Inflammatory macrophage treated with lipopolysaccharide for 4 hours (primary cell): ENCODE measurements at places on chromosomes 5 and 9.

- DNase-seq = no peak
These were observed 77.3 kb downstream of the UBE2QL1 start for GRCh38 chr5:6525910-6526309.

GRCh38 chr9:128555180-128555721 is 2.9 kb downstream of the SPTAN1 start:
- DNase-seq = no peak

- DNase-seq = no peak
These were observed 13.1 kb upstream of the CMBL start for GRCh38 chr5:10320793-10321192.

DNA sequence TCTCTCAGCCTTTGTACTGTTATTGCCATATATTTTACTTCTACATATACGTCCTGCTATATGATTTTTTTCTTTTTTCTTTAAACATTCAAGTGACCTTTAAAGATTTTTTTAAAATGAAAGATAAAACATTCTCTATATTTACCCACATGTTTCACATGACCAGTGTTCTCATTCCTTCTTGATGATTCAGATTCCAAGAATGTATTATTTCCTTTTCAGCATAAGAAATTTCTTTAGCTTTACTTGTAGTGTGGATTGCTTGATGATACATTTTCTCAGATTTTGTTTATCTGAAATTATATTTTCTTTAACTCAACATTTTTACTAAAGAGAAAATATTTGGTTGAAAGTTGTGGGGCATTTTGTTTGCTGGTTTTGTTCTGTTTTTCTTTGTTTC is 792.1 kb downstream of the BRINP1 start:
- DNase-seq = no peak

GRCh38 chr5:74285675-74286280 is 354.8 kb downstream of the ENC1 start:
- DNase-seq = no peak

GRCh38 chr9:14723301-14723700 is 768 bp upstream of the CER1 start:
- no peak for DNase-seq

DNA sequence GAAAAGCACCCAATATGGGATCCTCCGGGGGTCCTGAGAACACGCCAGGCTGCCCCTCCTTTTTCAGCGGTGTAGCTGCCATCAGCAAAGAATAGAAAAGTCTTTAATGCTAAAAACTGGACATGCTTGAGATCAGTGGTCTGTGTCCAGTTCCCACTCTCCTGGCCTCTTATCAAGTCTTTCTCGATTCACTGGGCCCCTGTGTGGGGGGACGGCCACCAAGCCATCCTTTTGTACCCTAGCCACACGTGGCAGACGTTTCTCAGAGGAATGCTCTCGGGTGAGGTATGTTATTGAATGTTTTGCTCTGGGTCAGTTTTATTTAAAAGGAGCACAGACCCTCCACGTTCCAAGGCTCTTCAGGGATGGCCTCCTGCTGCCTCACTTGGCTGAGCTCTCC is 23.6 kb downstream of the FABP6 start:
- no peak for DNase-seq

- peak; percentile 49 for DNase-seq
These were observed 31.4 kb upstream of the ANKRD55 start for GRCh38 chr5:56264417-56265025.

DNA sequence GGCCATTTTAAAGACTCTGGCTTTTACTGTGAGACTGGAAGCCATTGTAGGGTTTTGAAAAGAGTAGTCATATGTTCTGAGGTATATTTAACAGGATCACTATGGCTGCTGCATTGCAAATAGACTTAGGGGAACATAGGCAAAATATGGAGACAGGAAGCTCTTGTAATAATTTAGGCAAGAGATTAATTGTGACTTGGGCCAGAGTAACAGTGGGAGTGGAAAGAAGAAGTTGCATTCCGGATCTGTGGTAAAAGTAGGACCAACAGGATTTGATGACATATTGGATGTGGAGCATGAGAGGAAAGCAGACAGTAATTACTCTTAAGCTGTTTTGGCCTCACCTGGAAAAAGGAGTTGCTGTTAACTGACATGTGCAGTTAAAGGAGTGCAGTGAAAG is 85.6 kb downstream of the SMIM15 start:
- DNase-seq = peak; percentile 53

DNA sequence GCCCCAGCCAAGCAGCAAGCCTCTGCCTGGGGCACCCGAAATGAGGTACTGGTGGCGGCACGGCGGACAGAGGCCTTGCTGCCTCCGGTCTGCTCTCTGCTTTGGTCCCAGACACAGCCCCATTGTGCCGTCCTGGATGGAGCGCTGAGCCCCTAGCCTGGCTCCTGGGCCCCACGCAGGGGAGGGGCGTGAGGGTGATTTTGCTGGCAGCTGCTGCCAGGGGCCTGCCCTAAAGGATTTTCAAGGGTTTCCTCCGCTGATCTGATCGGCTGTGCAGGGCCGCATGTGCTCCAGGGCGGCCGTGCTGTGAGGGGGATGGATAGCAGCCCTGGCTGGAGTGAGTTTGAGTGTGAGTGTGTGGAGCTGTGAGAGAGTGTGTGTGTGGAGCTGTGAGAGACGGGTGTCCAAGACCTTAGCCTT is 1.3 kb downstream of the GPSM1 start:
- no peak for DNase-seq

- no peak for DNase-seq
These were observed 1380.1 kb upstream of the NUDT12 start for GRCh38 chr5:104942735-104943134.

- no peak for DNase-seq
These were observed 1.3 kb upstream of the PARP8 start for GRCh38 chr5:50665091-50665490.

GRCh38 chr9:138051586-138052321 is 174.2 kb downstream of the CACNA1B start:
- DNase-seq = no peak

DNA sequence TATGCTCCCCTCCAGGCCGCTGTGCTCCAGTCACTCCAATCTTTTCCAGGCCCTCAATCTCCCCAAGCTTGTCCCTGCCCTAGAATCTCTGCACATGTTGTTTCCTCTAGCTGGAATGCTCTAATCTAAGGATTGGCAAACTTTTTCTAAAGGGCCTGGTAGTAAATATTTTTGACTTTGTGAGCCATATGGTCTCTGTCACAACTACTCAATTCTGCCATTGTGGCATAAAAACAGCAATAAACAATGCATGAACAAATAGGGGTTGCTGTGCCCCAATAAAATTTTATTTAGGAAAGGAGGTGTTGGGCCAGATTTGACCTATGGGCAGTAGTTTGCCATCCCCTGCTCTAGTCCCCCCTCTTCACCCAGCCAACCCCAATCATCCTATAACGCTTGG is 150.5 kb upstream of the LRRTM2 start:
- no peak for DNase-seq

DNA sequence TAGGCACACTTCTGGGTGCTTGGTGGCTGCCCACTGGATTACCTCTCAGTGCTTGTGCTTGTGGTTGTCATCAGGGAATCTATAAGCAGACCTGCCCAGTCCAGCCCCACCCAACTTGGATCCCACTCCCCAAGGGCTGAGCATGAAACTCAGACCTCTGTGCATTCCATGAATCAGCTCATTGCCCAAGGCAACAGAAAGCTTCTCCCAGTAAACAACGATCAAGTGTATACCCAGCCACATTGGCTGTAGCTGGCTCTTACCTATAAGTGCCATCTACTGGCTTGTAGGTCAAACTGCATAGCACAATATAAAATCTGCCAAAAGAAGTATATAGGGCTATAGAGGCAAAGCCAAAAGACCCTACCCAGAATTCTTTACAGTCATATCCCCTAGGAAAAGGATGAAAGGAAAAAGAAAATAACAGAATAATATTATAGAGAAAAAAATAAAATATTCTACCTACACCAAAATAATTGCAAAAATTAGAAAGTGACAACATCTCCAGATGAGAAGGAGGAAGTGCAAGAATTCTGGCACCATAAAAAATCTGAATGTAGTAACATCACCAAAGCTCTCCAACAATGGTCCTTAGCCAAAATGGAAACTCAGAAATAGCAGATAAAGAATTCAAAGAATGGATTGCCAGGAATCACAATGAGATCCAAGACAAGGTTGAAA is 321.0 kb upstream of the TRPC7 start:
- DNase-seq = no peak

DNA sequence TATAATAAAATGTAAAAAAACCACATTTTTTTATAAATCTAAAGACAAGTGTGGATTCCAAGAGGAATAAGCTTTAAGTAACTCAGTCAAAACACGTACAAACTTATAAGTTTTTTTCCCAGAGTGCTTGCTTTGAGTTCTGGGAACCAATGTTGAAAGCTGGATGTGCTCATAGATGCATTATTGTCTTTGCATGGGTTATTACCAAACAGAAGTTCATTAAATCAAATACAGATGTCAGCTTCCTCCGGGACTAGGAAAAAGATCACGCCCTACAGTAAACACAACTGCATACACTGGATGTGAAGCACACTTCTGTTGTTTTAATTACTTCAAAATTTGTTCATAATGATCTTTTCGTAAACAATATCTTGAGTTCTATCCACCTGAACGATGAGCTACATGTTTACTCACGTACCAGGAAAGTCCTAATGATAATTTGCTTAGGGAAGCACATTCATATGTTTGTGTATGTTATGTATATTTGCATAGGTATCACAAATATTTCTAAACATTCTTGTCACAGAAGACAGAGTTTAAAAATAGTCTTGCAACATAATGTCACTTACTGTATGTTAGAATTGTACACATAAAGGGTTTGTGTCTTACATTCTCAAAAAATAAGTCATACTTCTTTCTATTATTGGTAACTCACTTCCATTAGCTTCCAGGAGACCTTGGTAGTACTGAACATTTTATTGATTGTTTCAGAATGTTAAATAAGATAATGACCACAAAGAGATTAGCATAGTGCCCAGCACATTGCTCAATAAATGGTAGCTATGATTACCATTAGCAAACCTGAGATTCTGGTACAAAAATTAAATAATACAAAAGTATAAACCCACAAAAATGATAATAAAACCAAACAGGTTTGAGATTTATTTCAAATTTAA is 427.4 kb downstream of the CETN3 start:
- DNase-seq = no peak

GRCh38 chr9:92704528-92704927 is 34.6 kb upstream of the IPPK start:
- no peak for DNase-seq

- no peak for DNase-seq
These were observed 21.2 kb downstream of the SPATA31D3 start for GRCh38 chr9:81964218-81965171.

- DNase-seq = no peak
These were observed 58.1 kb downstream of the TJP2 start for GRCh38 chr9:69232135-69232534.

DNA sequence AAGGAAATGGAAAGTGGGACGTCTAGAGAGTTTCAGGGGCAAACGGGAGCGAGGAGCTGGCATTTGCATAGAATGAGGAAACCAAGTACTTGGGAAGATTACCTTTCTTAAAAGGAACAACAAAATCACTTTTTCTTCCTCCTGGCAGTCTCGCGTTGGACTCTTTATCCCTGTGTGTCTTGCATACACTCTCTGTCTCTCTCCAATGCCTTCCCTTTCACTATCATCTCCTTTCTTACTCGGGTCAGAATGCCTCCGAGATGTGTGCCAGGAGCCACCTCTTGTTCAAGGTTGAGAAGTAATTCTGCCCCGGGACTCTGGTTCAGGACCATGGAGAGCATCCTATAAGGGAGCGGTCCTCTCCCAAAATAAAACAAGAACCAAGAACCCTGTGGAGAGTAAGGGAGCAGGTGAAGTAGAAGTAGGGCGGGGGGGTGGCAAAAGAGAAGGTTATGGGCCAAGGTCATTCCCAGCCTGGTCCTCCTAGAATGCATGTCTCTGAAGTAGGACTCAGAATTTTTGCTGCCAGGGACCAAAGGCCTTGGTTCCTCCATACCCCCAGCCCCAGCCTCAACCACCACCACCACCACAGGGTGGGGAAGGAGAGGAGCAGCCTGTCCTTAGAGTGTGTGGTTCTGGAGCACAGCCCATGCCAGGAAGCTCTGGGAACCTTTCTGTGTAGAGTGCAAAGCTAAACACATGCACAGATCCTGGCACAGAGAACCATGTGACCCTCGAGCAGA is 72.1 kb upstream of the ARAP3 start:
- DNase-seq = no peak

- DNase-seq = no peak
These were observed 473.1 kb downstream of the NR2F1-AS1 start for GRCh38 chr5:93107805-93108520.

GRCh38 chr9:127232833-127233549 is 31.6 kb upstream of the GARNL3 start:
- no peak for DNase-seq

GRCh38 chr9:38009035-38009501 is 60.0 kb downstream of the SHB start:
- DNase-seq = peak; percentile 34

DNA sequence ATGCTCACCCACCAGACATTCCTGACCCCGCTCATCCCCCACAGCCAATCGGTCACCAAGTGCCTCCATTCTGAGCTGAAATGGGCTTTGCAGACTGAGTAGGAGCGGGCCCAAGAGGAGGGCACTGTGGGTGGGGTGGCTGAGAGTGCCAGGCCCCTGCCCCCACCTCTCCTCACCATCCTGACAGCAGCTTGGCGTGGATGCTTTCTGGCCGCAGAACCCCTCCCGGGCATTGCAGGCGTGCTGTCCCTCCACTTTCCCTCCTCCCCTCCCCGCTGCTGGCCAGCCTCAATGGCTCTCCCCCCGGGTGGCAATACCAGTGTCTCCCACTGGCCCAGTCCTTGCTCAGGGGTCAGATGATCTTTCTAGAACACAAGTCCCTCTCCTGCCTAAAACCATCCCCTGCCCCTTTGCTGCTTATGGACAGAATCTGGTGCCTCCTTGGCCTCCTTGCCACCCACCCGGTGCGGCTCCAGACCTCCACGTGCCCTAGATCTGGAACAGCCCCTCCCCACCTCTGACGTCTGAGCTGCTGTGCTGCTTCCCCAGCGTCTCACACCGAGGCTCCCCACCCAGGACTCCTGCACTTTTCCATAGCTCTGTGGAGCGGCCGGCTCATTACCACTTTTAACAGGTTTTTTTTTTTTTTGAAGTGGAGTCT is 6.1 kb downstream of the FLT4 start:
- no peak for DNase-seq

- DNase-seq = no peak
These were observed 18.4 kb downstream of the IL33 start for GRCh38 chr9:6234014-6234413.

DNA sequence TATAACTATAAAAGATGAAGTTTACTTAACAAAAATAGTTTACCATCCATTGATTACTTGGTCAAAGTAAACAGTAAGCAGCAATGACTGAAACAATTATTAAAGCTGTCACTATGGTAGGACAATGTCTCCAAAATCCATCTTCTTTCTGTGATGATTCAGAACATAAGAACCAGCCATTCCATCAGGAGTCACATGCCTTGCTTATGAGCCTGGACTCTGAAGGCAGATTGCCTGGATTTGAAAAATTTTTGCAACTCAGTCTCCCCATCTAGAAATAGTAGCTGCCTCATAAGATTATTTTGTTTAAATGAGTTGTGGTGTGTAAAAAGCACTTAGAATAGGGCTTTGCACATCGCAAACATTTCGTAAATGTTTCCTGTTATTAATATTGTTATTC is 136.2 kb downstream of the LIFR start:
- no peak for DNase-seq

GRCh38 chr5:158135682-158136179 is 276.8 kb upstream of the CLINT1 start:
- no peak for DNase-seq
